ENCODE measurements at places on chromosomes 5 and 9. TPM values are rescaled to one million over a fixed set of nuclear protein-coding genes. Genes with fewer than 3 reads are reported as not detected.

Gene ANKRD20A1
- 0.09 TPM for polyA plus RNA-seq

GRCh38 chr5:95027775-95028174, 257.1 kb downstream of the MCTP1 start:
- no peak for DNase-seq

Gene IGFBPL1
- polyA plus RNA-seq: 0.20 TPM

Gene PCSK1
- polyA plus RNA-seq: not detected

GRCh38 chr9:134301387-134302129, 24.7 kb upstream of the RXRA start:
- DNase-seq: no peak

DNA sequence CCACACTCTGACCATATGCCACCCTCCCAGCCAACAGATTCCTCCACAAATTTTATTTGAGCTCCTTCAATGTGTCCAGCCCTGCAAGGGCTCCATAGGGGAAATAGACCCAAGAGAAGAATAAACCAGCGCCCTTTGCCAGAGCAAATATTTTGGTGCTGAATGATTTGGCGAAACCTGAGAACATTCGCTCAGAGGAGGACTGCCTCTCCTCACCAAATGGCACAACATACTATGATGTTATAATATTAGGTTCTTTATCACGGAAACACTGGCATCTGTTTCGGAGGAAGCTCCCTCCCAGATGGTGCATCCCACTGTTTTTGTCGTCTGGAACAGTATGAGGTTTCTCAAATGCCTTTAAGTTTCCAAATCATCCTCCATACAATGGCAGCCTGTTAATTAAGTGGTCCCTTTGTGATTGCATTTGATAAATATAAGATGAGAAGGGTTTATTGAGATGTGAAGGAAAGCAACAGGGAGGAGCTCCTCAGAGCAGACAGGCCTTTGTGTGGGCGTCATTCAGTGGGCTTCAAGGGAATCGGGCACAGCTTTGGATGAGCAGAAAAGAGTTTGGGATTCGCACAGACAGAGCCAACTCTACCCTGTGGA, 139.1 kb upstream of the ADRA1B start:
- no peak for DNase-seq

Gene NRG2
- 0.20 TPM for polyA plus RNA-seq

DNA sequence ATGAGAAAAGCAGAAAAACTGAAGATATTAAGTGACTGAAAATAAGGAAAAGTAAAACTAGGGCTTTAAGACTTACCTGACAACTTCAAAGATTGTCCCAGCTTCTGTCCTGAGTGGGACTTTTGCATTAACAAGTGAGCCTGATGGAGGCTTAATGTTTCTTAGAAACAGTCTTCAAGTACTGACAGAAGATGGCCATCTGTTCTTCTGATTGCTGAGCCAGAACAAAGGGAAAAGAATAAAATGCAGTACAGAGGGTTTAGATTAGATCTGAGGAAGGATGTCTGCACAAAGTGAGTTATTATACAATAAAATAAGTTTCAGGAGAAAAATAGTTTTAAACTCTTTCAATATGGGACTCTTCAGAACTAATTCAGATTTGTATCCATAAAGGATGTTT, 500.7 kb downstream of the CETN3 start:
- no peak for DNase-seq

DNA sequence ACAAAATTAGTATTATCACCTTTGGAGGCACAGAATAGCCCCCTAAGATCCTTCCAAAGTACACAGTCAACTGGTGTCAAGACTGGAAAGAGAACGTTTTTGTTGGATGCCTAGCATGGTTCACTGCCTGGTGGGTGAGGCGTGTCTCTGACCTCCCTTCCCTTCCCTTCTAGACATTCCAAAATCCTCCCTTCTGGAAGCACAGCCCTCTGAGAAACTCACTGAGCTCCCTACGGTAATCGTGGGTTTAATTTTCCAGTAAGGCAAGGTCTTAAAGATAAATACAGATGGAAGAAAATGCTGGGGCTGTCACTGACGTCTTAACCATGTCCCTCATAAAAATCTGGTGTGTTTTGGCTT, 138.8 kb downstream of the LIFR start:
- no peak for DNase-seq

DNA sequence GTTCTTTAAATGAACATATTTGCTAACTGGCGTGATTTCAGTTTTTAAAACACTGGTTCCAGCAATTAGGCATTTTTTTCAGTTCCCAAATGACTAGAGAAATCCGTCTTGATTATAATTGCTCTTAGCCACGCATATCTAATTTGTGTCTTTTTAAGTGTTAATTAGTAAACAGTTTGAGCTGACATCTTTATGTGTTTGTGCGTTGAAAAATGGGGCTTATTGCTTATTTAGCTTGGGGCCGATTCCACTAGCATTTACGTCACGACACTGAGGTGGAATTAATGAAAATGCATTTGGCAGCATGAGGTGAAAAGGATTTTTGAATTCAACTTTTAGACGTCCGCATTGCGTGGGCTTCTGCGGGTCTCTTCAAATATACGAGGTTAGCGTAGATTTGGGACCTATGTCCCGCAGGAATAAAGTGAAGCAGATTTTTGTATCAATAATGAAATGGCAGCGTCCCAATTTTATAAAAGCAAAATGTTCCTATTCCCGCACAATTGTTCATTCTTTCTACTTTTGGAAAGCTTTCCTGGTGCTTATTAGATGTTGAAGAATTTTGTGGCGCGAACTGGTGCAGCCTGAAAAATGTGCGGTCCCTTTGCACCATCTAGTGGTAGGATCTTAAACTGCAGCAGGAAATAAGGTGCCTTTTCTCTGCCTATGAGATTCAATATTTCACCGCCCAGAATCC, 122.7 kb upstream of the LMX1B start:
- DNase-seq: no peak

GRCh38 chr9:85425153-85425611, 316.6 kb downstream of the AGTPBP1 start:
- DNase-seq: no peak

GRCh38 chr9:37236822-37237221, 116.4 kb downstream of the ZCCHC7 start:
- DNase-seq: no peak

GRCh38 chr9:122100756-122101155, 7.6 kb upstream of the TTLL11 start:
- DNase-seq: no peak

DNA sequence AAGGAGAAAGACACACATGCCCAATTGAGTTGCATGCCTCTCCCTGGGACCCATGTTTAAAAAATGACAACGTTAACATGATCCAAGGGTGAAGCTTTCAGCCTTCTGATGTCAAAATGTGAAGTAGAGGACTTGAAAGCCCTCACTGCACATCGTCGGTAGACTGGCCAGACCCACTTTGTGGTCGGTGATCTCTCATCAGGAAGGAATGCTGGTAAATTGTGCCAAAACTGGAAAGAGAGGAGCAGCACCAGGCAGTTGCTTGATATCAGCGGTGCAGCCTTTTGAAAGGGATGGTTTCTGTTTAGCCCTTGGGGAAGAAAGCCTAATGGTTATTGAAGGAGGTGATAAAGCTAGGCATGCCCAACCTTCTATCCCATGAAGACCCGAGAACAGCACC, 125.3 kb upstream of the MARCHF11 start:
- no peak for DNase-seq

DNA sequence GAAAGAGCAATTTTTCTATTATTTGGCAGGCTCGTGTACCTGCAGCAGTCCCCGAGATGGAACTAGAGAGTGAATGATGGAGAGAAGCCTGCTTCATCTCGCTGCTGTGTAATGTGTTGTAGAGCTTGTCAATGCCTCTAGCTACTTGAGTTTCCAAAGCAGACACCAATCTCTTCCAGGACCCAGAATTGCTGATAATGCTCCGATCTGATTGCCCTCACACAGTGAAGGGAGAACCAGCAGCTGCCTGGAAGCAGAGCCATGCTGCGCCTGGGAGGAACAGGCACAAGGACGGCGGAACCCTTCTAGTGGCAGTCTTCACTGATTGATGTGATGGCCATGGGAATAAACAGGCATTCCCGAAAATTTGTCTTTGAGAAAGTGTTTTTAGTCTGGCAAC, 288.0 kb downstream of the ICE1 start:
- DNase-seq: no peak

- peak; percentile 48 for DNase-seq
These were observed 10.6 kb upstream of the PPP1R26 start for GRCh38 chr9:135468854-135469521.

Gene ELOVL7
- polyA plus RNA-seq: 2.5 TPM

Gene S100Z
- not detected for polyA plus RNA-seq

DNA sequence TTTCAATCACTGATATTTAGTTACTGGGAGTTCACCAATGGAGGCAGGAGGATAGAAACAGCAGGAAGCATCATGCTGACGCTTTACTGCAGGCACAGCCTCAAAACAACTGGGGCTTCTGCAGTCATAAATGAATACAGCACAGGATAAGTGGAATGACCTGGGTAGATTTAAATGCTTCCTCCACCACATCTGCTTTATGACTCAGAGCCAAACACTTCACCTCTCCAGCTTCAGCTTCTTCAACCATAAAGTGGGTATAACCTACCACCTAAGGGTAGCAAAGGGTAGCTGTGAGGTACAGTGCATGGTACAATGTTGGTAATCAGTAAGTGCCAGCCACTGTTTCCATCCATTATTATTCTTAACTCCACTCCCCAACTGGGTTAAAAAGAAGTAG, 28.4 kb downstream of the RASEF start:
- peak; percentile 70 for DNase-seq

DNA sequence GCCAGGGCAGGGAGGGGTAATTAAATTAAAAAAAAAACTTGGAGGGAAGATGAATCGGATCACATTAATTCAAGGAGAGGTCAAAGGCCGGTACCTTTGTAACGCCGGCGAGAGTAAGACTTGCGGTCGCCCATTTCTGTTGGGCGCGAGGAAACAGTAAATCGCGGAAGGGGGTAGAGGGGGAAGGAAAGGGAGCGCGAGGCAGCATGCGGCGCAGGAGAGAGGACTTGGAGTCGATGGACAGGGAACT, 324 bp upstream of the RGMB start:
- DNase-seq: peak; percentile 90

Gene PTGDS
- not detected for polyA plus RNA-seq

DNA sequence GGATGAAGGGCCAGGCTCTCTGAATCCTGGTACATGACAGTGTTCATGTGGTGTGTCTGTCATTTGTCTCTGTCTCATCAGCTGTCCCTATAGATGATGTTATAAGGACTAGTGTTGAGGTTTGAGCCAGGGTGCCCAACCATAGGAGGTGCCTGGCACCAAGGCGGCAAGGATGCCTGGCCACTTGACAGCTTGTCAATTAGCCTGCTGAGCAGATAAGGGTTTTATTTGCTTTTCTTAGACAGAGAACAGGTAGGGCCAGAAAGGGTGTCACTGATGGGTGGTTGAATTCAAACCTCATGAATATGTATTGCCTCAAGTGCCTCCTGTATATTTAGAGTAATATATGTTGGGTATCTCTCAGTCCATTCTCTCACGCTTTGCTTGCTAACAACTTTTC, 30.1 kb upstream of the AUH start:
- DNase-seq: no peak

DNA sequence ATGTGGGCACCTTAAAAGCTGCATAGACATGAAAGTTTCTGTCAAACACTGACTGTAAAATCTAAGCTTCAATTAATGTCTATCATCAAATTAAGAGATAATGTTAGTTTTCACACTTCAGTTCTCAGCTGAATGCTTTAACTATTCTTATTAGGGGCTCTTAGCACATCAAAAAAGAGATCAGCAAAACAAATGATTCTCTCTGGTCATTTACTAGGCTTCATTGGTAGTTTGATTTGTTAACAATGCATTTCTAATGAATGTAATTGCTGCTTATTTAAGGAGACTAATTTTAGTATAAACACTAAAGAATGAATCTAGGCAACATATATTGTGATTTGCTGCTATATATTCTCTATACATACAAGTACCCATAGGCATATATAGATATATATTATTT, 1182.0 kb downstream of the MAT2B start:
- no peak for DNase-seq

Gene TXNDC8
- not detected for polyA plus RNA-seq

- no peak for DNase-seq
These were observed 35.5 kb downstream of the EXOC3 start for GRCh38 chr5:478369-478981.

DNA sequence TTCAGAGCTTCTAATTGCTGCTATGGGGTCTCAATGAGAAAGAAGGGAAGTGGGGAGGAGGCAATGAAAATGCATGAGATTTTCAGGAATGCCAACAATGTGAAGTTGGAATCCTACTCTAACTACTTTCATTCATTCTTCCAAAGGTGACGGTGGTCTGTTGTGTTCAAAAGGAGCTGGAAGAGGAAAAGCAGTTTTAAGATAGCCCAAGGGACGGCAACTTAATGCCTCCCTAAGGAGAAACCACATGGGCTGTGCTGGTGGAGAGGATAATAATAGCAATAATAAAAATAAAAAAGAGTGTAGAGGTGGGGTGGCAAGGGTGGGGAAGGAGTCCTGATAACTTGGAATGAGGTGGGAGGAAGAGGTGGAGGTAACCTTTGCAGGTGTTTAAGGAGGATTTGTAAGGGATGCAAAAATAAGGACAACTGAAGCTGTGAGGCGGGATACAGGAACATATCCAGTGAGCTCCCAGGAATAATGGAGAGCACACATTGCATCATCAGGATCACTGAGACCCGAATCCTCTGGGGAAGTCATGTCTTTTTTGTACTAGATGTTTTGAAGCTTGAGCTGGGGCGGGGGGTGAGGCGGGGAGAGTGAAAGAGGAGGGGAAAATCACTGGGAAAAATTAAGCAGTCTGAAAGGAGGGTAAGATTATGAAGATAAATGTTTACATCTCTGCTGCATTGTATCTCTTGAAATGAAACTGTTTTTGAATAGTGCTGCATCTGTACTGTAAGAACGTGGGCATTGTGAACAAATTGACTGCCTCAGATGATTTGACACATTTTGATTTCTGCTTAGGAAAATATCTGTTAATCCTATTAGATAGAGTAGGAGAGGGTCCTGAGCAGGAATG, 120.1 kb upstream of the TMEM161B start:
- DNase-seq: no peak

GRCh38 chr5:131379723-131380122, 115.9 kb downstream of the CDC42SE2 start:
- DNase-seq: no peak

Gene ABLIM3
- polyA plus RNA-seq: 5.5 TPM

DNA sequence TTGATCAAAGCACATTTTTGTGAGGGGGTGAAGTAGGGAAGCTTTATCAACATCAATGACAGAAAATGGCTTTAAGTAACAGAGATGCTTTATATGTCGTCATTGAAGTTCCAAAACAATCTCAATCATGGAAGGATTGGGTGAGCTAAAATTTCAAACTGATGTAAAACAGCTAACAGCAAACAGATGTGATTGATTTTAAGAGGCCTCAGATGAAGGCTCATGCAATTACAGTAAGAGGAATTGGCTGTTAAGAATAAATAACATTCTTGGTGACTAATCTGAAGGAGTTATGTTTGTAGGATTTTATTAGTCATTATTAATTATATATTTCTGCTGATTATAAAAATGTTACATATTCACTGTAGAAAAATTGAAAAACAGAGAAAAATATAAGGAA, 63.5 kb upstream of the PUM3 start:
- DNase-seq: no peak

Gene C9orf50
- not detected for polyA plus RNA-seq

Gene PCDHGB7
- polyA plus RNA-seq: 0.07 TPM
